Activated T-cell treated with anti-CD3 and anti-CD28 coated beads for 4 hours (primary cell): ENCODE measurements at places on chromosomes 7 and 10.

GRCh38 chr10:95542761-95543160 lies 18.4 kb downstream of the SORBS1 start:
- no peak for DNase-seq

GRCh38 chr10:14478201-14478600 lies 147.5 kb upstream of the FRMD4A start:
- no peak for DNase-seq

GRCh38 chr10:102675666-102676533 lies 31.6 kb downstream of the TRIM8 start:
- no peak for DNase-seq

DNA sequence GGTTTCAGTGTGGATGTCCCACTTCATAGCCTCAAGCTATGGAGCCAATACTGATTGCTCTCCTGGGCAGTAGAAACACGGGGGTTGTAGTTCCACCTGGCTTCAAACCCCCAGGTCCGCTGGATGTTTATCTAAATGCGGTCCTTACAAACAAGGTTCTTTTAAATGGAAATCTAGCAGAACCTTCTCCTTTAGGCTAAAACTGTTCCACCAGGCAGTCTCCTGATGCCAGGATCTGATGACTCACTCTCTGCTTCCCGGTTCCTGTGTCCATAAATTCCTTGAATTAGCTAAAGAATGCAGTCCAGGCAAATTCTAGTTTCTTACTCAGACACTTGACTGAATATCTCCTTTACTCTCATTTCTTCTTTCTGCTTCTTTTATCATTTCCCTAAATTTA lies 108.4 kb upstream of the FAM3C start:
- no peak for DNase-seq

DNA sequence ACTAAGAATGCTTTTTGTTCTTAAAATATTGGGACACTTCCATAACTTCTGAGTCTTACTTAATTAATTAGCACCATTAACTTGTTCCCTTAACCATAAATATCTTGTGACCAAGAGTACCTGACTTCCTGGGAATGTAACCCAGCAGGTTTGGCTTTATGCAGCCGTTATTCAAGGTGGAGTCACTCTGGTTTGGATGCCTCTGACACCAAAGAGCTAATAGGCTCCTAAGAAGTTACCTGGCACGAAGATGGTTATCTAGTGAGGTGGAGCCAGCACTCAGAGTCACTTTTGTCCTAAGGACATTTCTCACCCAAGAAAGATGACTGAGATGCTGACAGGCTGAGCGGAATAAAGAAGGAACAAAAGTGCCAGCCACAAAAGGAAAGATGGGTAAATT lies 172.3 kb downstream of the C1GALT1 start:
- DNase-seq = no peak

DNA sequence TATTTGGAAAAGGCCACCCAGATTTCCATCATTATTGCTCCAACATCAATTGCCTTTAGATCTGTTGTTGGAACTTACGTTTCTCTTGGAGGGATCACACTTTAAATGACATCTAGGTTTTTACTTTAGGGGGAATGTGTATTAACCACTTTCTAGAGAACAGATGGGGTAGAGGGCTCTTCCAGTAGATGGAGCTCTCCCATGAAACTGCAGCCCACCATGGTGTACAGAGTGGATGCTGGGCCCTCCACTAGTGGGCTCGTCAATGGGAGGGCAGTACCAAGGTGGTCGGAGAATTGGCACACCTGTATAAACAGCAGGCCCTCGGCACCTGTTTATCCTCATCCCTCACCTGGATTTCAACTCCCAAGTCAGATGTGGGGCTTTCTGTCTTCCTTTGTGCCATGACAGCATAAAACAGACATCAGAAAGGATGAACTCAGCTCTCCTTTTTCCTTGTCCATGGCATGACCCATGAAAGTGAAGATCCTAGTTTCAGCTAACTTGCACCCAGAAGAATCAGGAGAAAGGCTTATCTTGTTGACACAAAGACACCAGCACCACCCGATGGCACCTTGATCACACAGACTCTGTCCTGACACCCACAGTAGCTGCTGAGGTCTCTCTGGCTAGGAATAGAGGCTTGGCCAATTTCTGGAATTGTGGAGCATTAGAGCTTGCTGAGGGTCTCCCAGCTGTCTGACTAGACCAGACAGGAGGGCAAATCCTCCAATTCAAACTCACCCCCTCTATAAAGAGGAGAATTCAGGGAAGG lies 150.5 kb downstream of the CYP26A1 start:
- no peak for DNase-seq

- no peak for DNase-seq
These were observed 91.4 kb downstream of the DLG5 start for GRCh38 chr10:77834943-77835668.

- DNase-seq = no peak
These were observed at the start of gene LAMB1 for GRCh38 chr7:108002726-108003598. TSS of gene LAMB1 (minus strand) at chr7:108003161. CDS start at chr7:108002885, 276 bp downstream.

DNA sequence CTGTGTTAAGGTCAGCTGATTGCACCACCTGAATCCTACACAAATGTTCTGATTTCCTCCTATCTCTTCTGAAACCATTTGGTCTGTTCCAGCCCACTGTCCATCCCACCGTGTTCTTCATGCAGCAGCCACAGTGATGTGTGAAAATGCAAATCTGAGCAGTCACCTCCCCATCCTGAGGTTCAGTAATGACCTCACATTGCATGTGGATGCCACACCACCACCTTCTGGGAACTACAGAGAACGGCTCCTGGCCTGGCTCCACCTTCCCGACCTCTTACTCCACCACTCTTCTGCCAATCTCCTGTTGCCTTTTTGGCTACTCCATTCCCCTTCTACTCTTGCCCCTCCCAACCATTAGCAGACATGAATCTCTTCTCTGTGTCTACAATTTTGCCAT lies 244.4 kb downstream of the TNS3 start:
- no peak for DNase-seq

- DNase-seq = no peak
These were observed 28.7 kb upstream of the HABP2 start for GRCh38 chr10:113524120-113524519.

- no peak for DNase-seq
These were observed 51.0 kb downstream of the HHEX start for GRCh38 chr10:92740762-92741161.

DNA sequence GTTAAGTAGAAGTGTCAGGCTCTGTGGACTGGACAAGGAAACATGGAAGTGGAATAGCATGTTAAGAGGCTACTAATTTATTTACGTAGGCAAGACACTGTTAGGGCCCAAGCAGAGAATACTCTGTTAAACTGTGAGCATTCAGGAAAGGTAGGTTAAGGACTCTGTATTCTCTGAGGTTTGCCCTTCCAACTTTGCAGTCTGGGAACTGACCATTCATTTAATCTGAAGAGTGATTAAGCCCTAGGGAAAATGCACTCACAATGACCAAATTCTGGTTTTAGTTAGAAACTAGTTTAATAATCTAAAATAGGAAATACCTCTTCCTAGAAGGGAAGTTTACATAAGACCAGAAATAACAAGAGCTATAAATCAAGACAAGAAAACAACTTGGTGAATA lies 266.6 kb downstream of the SUGCT start:
- DNase-seq = no peak

- DNase-seq = no peak
These were observed 123.8 kb downstream of the ARID5B start for GRCh38 chr10:62025134-62025794.

DNA sequence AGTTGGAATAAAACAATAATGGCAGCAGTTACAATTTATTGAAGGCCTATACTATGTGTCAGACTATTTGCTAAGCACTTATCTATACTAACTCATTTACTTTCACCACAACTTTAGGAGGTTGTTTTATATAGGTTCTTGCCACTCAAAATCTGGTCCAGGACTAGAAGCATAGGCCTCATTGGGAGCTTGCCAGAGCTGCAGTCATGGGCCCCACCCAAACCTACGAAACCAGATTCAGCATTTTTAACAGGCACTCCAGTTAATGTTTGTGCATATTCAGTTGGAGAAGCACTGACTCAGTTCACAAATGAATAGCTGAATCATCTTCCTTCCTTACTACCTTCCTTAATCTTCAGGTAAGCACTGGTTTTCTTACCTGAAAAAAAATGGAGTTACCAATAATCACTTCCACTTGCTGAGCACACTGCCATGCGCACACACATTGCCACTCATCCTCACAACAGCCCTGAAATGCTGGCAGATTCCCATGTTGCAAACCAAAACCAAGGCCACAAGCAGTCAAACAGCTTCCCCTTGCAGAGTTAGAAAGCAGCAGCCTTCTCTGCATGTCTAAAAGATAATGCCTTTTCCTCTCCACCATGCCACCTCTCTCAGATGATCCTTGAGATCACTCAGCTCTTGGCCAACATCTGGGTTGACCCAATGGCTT lies 122.4 kb downstream of the SLC16A9 start:
- no peak for DNase-seq

DNA sequence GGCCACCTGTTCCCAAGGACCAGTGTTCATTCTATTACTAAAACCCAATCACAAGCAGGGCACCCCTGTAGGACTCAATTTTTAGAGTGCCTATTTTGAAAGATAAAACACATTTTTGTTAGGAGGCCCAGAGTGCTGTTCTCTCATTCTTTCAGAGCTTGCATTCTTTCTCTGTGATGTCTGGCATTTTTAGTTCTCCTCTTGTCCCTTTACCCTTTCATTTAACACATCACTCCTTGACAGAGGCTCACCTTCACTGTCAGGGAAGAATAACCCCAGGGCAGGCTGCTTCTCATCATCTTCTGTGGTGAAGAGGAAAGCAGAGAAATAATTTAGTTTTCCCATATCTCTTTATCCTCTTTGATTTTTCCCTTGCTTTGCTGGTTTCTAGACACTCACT lies 73.9 kb downstream of the CHRM2 start:
- no peak for DNase-seq

DNA sequence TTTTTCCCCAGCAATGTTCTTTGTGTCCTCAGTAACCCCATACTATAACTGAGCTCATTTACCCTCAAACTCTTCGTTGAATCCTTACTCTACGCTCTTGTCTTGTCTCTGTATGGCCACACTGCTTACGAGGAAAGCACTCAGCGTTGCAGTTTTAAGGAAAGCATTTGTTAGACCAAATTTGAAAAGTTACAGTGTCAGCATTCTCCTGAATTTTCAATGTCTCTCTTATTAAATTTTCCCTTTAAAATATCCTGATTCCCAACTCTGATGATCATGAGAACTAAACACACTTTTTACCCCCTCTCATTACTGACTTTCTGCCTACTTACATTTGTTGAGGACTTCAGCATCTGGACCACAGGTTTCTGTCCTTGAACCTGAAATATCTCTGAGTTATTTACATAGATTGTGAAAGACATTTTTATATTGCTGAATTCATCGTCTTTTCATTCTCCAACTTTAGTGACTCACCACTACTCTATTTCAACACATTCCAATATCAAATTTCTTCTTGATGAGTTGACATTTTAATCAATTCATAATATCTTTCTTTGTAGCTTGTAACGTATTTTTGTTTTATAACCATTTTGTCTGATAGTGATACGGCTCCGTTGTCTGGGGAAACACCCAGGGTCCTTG lies 19.8 kb upstream of the VWDE start:
- no peak for DNase-seq
